Effector memory CD8-positive, alpha-beta T cell (primary cell): ENCODE measurements at places on chromosomes 2 and 18.

GRCh38 chr2:106849253-106849652 lies 36.7 kb downstream of the ST6GAL2 start:
- no peak for DNase-seq

- no peak for DNase-seq
These were observed 286.9 kb downstream of the INSIG2 start for GRCh38 chr2:118374974-118375755.

DNA sequence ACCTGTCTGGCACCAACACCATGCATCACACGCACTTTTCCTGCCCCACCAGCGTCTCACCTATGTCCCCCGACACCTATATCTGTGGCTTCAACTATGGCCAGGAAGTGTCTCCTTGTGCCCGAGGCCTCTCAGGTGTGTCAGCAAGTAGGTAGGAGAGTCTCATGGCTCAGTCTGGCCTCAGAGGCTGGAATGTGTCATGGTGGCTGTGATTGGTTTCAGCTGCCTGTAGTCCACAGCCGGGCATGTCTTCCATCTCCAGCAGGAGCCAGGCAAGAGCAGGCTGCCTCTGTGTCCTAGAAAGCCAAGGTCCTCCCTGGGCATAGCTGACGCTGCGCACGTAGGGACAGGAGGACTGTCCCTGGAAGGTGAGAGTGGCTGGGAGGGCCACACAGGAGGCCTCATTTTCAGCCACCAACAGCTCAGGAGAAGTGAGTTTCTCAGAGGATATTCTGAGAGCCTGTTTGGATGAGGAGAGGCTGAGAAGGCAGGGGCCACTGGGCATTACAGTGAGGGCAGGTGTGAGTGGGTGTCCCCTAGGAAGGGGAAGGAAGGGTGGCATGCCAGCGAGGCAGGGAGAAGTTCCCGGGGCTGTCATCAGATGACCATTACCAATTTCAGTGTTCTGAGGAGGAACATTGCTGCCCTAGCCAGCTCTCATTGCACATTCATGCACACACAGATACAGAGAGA lies 47.2 kb downstream of the SDC1 start:
- DNase-seq, result no peak

DNA sequence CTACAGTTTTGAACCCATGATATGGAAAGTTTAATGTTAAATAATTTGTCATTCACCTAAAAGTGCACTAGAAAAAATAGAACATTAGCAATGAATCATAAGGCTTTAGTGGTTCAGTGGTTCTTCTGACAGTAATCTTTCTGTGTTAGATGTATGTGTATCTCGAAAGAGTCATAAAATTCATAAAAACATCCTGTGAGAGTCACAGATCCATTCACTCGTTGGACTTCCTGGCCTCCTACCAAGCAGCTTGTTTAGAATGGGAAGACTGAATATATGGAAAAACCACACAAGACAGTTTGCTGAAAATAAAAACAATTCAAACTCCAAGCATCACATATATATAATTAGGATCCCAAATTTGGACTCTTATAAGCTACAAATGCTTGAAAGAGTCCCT lies 34.8 kb downstream of the ADNP2 start:
- no peak for DNase-seq

DNA sequence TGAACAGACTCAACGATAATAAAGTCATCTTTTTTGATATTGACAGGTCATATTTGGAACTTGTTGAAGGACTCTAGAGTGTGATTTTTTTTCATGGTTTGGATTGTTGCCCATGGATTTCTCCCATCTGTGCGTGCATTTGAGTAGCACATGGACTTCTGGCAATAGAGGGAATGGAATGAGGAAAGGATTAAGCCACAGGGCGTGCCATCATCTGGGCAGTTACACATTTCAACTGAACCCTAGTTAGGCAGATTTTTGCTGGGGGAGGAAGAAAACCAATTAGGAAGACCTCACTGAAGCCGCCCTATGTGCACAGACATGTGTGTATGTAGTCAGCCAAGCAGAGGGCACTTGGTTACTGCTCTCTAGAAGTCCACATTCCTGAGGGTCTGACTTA lies 72.6 kb downstream of the TPGS2 start:
- no peak for DNase-seq

- DNase-seq, result no peak
These were observed 10.9 kb upstream of the FZD7 start for GRCh38 chr2:202022755-202023154.

DNA sequence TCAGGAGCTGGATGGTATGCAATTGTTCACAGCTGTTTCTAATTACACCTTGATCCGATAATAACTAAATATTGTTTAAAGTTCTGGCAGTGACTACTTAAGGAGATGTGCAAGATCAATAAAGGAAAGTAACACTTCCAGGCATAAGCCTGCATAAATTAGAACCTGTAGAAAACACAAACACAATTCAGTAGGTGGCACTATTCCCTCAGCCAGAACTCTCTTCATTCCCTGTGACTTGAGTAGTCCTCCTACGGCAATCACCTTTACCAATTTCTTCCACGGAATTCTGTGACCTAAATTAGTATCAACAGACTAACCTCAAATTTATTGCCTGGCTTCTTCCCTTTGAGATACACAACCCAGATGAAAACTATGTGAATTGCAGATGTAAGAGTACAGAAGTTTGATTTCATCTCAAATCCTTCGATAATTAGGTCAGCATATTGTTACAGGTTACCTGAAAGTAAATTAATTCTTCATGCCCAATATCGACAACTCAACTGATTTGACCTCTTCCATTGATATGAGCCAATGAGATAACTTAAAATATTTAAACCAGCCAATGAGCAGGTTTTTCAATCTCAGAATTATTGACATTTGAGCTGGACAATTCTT lies 137.8 kb downstream of the PID1 start:
- DNase-seq, result no peak

DNA sequence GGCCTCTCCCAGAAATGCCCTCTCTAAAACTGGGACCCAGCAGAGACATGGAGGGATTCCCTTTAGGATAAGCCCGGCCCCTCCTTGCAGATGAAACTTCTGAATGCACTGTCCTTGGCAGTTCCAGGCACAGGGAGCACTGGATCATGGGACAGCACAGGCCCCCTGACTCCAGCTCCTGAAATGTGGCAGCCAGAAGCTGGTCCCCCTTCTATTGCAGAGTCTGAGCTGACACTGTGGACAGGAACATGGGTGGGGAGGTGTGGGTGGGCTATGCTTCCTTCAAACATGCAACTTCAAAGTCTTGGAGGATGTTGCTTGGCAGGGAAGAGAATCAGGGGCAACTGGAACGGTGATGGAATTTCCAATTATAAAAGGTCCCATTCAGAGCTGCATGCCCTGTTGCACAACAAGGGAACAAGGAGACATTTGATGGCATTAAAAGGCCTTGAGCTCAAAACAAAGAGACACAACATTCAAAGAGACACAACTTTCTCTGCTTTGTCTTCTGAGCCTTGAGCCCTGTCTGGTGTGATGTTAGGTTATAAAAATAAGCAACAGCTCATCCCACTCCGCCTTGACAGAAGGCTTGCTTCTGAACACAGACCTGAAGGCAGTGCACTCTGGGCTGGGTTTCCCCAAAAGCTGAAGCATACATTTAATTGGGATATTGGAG lies 239.0 kb downstream of the OSR1 start:
- DNase-seq, result no peak

DNA sequence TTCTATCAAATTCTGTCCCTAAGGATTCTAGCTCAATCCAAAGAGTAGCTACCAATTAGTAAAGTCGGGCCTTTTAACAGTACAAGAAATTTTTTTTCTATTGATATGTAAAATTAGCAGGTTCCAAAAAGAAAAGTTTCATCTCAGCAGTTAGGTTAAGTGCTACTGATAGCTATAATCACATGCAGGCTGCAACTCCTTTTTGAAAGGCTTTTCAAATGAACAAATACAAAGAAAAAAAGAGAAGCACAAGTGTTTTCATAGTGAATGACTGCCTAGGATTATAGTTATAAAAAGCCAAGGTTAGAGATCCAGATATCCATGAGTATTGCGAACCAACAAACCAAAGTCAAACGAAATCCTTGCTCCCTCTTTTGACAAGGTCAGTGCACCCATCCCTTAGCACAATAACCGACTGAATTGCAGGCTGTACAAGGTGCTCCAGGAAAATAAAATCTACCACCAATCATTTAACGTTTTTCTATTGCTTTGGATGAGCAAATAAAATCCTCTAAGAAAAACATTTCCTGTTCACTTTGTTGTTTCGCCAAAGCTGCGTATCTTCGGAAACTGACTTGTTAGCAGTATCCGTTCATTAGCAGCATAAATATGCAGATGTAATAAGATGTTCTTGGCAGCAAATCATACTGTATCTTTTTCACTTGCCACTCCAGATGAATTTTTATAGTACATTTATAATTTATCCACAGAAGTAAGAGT lies 100.2 kb downstream of the SRBD1 start:
- no peak for DNase-seq

GRCh38 chr2:6526093-6526824 lies 339.4 kb downstream of the CMPK2 start:
- no peak for DNase-seq

DNA sequence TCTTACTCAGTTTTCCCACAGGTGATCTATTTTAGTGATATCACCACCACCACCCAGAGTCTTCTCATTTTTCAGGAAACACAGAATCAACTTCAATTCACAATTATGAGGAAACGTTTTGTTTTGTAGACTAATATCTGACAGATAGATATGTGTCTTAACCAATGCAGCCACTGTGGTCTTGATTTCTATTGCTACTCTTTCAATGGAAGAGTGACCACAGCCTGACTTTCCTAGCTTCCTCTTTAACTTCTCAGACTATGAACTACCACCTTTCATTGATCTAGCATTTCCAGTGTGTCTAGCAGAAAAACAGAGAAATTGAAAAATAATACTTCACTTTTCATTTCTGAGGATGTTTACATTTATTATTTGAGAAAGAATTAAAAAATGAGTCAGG lies 20.5 kb downstream of the ADAM17 start:
- no peak for DNase-seq

DNA sequence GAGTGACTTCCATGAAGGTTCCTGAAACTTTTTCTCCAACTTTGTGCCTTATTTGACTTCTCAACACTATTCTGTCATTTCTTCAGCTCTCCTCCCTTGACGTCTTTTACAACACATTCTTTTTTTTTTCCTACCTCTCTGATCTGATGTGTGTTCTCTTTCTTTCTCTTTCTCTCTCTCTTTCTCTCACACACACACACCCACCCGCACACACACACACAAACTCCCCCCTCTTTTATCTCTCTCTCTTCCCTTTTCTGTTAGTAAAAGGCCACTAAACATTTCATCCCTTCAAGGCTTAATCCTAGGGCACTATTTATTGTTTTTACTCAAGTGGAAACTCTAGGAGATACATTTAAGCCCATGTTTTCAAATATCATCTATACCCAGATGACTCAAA lies 107.8 kb upstream of the CNTNAP5 start:
- DNase-seq, result no peak

GRCh38 chr18:13178976-13179375 lies 39.6 kb upstream of the LDLRAD4 start:
- DNase-seq, result no peak

DNA sequence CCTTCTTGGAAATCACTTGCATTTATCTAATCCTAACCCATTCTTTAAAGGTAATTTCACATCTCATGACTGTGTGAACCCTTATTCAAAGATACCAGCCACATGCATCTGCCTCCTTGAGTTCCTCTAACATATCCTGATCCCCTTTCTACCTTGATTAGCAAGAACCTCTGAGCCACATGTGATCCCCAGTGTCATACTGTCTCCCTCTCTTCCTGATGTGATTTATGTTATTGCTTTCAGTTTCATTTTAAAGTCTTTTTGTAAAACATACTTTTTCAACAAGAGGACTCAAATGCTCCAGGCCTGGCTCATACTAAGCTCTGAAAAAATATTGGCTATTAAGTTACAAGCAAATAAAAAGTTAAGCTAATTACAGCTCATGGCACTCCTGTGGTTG lies 470.1 kb downstream of the DLGAP1 start:
- DNase-seq, result no peak

DNA sequence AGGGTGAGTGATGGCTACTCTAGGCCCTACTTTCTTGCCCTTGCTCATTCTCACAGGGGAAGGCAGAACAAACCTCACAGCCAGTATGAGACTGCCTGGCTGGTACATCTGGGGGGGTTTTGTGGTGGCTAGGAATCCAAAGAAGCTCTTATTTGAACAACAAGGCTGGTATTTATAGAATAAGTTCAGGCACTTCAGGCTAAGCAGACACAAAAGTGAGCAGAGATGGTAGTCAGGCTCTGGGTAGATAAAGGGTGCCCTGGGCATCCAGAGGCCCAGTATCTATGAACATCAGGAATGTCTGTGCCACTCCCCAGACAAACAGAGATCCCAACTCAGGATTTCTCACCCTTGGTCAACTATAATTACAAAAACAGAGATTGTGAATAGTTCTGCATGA lies 57.2 kb upstream of the RTN4 start:
- no peak for DNase-seq

DNA sequence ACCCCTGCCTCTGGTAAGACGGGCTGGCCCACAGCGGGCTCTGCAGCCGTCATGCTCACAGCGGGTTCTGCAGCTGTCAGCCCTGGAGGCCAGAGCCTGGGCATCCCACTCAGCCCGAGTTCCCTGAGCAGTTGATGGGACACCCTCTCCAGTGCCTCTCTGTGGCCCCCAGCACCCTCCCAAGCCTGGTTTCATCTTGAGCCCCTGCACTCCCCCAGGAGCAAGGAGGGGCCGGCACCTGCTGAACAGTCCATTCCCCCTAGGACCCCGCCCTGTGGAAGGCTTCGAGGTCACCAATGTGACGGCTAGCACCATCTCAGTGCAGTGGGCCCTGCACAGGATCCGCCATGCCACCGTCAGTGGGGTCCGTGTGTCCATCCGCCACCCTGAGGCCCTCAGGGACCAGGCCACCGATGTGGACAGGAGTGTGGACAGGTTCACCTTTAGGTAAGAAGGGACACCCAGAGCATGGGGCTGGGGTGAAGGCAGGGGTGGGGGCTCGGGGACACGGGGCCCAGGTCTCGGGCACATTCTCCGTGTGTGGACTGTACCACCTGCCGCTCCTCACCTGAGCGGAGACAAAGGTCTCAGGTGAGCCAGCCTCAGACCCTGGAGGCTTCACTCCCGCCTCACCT lies 34.5 kb downstream of the MTERF4 start:
- DNase-seq, result no peak

DNA sequence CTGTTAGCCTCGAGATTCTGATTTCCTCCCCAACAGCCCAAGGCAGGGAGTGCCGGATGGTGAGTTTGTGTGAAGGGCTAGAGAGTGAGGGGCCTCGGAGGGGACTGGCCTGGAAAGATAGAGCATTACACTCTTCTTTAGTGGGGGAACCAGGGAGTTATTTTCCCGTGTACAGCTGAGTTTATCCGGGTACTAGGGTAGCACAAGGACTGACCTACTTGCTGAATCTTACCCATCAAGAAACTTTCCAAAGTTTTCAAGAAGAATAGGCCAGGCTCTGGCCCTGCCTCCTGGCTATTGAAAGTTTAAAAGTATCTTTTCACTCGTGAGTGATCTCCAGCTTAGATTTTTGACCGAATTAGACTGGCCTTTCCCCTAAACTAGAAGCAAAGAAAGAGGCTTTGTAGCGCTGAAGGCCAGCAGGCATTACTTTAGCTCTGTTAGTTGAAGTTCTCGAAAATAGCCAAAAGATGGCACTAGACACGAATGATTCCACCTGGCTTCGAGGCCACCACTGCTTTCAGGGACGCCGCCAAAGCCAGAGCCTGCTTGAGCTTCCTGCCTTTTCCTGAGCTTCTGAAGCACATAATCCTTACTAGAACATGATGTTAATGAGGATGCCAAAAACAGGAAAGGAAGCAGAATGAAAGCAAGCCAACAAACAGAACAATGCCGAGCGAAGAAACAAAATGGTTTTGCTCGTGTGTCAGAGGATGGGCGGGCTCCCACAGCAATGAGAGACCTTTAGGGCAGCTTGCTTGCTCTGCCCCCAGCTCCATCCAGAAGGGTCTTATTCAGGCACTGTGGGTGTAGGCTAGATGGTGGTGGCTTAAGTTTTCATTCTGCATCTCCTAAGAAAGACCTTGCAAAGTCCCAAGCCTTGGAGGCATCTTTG lies 55.8 kb downstream of the TSN start:
- DNase-seq, result no peak
